Activated effector memory CD4-positive, alpha-beta T cell treated with Interleukin-2 at 50 U/mL for 16 hours (primary cell): ENCODE measurements at places on chromosomes 3 and 15.
A peak's percentile ranks its signal among the peaks of the same experiment; 100 is the strongest.

GRCh38 chr3:124759666-124760401, 29.6 kb downstream of the UMPS start:
- no peak for DNase-seq

- DNase-seq = no peak
These were observed 329.9 kb upstream of the TPRG1 start for GRCh38 chr3:188841906-188842305.

- DNase-seq = no peak
These were observed 396.0 kb upstream of the THBS1 start for GRCh38 chr15:39184701-39185390.

- DNase-seq = no peak
These were observed 253.7 kb downstream of the GAP43 start for GRCh38 chr3:115876876-115877614.

GRCh38 chr3:72247126-72247525, 462.2 kb upstream of the PROK2 start:
- DNase-seq = no peak

GRCh38 chr3:171343693-171344092, 116.5 kb downstream of the TNIK start:
- no peak for DNase-seq

- no peak for DNase-seq
These were observed 1.6 kb upstream of the MEIS2 start for GRCh38 chr15:37101980-37102304.

GRCh38 chr15:70632491-70633102, 130.8 kb downstream of the UACA start:
- DNase-seq = no peak

DNA sequence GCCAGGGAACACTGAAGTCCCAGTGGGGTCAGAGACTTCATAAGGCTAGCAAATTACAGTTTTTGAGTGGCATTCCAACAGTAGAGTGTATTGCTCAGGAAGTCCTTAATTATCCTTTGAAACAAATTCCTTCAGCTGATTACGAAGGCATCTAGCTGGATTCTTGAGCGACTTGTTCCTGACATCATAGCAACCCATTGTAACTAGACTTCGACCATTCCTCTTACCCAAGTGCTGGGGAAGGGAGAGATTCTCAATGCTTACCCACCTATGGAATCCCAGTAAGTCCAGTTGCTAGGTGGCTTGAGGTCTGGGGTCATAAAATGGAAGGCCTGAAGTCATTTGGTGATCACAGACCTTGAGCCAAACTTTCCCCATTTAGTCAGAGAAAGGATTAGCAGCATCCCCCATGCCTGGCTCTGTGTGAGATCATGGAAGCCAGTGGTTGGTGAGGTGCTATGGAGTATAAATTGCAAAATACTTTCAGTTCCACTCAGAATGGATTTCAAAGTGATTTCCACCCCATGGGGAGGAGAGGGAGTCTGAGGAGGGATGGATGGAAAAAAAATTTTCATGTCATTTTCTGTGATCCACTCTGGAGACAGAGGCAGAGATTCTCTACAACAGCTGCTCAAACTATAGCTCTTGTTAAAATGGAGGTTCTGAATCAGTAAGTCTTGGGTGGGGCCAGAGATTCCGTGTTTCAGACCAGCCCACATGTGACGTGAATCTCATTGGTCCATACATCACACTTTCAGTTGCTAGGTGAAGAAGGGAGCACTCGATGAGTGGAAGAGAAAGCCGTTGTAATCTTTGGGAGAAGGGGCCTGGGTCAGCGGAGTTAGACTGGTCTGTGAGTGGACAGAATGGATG, 45.7 kb downstream of the CD86 start:
- no peak for DNase-seq

GRCh38 chr3:39474126-39474515, 6.6 kb downstream of the MOBP start:
- no peak for DNase-seq

GRCh38 chr3:34793057-34793456, 846.3 kb upstream of the ARPP21 start:
- DNase-seq = no peak

DNA sequence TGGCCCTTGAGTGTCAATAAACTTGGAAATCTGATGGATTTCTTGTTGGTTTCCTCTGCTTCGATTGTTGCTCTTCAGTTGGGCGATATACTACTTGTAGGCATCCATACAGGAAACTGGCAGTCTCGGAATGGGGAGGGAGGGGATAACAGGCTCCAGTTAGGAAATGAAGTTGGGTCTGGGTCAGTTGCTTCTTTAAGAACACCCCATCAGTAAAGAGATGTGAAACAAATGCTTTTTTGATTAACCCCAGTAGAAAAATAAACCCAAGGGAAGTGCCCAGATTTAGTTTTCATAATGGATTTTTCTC, 681 bp downstream of the CHMP2B start:
- no peak for DNase-seq

DNA sequence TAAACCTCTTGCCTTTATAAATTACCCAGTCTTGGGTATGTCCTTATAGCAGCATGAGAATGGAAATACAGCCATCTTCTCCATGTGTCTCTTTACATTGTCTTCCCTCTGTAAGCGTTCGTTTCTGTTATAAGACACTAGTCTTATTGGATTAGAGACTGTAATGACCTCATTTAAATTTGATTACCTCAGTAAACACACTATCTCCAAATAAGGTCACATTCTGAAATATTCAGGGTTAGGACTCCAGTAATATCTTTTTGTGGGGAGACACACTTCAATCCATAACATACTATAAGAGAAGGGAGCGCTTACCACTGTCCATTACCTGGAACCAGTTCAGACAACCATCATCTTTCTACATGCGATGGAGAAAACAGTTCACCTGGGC, 34.3 kb upstream of the CD47 start:
- DNase-seq = no peak

DNA sequence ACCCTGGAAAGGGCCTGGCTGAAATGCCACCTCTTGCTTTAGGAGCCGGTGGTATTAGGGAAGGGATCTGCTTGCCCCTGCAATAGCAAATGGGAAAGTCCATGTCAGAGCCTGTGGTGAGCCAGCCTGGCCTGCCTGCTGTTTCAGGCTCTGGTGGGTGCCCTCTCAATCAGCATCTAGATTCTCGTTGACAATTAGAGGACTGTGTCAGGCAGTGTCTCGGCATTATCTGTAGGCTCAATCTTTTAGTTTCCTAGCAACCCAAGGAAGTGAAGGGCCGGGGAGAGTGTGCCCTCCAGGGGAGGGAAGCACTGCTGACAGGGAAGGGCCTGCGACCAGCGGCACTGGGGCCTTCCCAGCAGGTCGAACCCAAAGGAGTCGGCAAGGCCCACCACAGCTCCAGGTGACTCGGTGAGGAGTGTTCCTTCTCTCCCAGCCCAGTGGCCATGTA, 42.1 kb downstream of the TLE3 start:
- DNase-seq = no peak

GRCh38 chr3:188362405-188362831, 208.5 kb downstream of the LPP start:
- DNase-seq = no peak

DNA sequence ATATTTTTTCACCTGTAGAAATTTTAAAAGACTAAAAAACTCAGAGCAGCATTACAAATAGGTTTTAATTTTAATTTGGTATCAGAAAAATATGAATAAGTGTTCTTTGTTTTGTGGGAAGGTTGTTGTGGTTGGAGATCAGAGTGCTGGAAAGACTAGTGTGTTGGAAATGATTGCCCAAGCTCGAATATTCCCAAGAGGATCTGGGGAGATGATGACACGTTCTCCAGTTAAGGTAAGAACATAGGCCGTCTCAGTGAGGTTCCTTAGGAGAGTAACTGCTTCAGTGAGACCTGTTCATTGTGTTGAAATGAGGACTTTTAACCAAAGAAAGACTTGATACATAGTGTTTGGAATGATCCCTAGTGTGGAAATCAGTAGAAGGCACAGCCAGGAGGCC, 44.8 kb downstream of the OPA1 start:
- no peak for DNase-seq

GRCh38 chr15:43516801-43517353, 531 bp upstream of the MAP1A start:
- DNase-seq = no peak

GRCh38 chr3:41198526-41198925, 779 bp upstream of the CTNNB1 start:
- DNase-seq = no peak

DNA sequence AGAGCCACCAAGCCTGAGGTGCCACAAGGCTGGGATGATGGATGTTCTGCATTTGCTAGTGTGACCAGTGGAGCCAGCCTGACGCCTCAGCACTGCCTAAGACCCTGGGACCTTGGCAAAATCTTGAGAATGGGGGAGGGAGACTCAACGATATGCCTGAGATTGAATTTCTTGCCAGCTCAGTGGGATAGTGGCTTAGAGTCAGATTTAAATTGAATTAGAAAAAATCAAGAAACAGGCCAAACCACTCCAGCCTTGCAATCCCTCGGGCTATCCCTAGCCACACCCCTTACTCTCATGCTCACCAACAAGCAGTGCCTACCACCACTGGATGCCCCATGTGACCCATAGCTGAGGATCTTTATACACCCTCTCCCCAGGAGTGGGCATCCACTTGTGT, 18.7 kb upstream of the PDE8A start:
- no peak for DNase-seq

DNA sequence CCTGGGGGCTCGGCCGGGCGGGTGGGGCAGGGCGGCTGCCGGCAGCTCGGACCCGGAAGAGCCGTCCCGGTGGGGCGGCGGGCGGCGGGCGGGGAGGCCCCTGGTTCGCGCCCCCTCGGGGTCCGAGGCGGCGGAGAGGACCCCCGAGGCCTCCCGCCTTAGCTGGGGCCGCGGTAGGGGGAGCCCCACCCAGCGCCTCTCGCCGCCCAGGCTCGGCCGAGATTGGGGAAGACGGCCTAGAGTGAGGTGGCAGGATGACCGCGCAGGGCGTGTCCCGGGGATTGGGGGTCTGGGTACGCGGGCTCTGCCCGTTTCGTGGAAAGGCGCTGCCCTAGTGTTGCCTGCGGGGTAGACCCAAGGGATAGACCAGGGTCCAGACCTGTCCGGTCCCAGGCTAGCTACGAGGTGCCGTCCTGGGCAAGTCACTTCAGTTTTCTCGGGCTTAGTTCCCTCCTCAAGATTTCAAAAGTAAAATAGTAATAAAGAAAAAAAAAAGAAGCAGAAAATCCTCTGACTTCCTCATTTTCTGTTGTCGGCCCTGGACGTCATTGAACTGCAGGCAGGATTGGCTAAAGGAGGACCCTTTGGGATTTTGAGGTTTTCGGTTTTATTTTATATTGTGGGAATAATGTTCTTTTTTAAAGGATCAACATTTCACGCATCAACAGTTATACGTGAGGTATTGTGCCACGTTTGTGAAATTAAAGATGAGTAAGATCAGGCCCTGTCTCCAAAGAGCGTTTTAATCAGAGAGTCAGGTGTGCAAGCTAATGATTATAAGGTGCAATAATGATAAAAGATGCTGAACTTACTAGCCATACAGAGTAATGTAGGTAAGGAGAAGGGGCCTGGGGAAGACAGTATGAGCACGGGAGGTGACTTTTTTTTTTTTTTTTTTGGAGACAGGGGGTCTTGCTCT, 679 bp downstream of the IQGAP1 start:
- DNase-seq = peak; percentile 34

- no peak for DNase-seq
These were observed 2.7 kb upstream of the DLEC1 start for GRCh38 chr3:38036286-38036685.

- no peak for DNase-seq
These were observed 207.5 kb upstream of the DPH6 start for GRCh38 chr15:35753486-35753885.

DNA sequence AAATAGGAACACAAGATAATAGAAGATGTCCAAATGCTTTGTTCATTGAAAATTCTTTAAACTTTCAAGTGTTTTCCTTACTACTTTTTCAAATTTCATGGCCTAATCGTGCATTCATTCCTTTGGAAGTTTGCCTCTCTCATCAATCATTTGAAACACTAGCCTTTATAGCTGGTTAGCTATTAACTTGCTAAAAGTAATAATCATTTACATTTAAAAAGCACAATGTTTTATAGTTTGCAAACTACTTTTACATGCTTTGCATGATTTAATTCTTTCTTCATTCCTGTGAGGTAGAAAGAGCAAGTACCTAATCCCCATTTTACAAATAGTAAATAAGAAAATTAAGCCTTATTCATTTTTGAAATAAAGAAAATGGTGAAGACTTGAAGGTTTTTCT, 137.4 kb upstream of the SLC7A14 start:
- DNase-seq = no peak

DNA sequence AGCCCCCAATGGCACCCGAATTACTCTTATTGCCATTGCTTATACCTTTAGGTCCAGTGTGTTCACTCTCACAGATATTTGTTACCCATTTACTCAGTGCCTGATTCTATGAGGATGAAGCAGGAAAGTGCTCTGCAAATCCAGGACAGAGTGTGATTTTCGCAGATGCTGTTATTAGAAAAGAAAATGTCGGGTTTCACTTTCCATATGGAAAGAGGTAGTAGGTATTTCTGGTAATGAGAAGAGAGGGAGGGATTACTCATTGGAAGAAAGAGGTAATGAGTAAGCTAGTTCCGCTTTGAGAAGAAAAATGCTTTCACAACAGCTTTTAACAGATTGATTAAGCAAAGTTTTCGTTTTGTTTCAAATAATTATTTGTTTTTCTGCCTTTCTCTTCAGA, 336.3 kb upstream of the CFAP20DC start:
- no peak for DNase-seq

- DNase-seq = peak; percentile 72
These were observed 27.6 kb downstream of the ZNF589 start for GRCh38 chr3:48268381-48268935.

DNA sequence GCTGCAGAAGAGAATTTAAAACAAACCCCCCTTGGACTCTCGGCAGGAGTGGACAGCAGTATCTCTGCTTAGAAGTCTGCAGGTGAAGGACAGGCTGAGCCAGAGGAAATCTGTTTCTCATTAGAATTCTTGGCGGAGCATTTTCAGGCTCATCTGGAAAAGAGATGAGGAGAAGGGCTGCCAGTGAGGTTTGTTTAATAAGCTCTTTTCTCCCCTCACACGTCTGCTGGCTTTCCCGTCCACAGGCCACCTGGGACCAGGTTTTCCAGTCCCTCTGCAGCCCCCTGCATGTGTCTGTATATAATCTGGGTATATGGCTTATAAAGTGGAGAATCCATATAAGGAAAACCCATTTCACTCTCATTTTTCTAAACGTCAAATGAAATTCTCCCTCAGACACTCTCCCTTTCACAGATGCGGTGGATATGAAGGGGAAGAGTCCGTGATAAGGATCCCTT, 155.4 kb upstream of the TPM1 start:
- no peak for DNase-seq

DNA sequence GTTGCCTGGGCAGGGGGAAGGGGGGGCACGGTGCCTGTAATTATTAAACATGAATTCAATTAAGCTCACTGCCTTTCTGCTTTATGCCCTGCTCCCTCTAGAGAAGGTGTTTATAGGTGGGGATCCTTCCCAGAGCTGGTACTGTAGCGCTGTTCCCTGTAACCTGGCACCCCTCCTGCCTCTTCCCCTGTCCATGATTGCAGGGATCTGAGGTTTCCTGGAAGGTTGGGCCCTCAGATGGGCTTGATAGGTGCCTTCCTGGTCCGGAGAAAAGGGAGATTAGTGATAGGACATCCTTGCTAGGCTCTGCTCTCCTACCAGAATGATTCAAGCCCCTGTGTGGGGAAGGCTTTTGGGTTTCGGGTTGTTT, 2.1 kb upstream of the FAM131A start:
- no peak for DNase-seq

- DNase-seq = no peak
These were observed 29.6 kb upstream of the CSTA start for GRCh38 chr3:122295266-122296062.
